Fibroblast of skin of back (primary cell): ENCODE measurements at places on chromosomes 11 and 22.

GRCh38 chr22:37542959-37543358, 17.3 kb upstream of the CDC42EP1 start:
- no peak for DNase-seq

DNA sequence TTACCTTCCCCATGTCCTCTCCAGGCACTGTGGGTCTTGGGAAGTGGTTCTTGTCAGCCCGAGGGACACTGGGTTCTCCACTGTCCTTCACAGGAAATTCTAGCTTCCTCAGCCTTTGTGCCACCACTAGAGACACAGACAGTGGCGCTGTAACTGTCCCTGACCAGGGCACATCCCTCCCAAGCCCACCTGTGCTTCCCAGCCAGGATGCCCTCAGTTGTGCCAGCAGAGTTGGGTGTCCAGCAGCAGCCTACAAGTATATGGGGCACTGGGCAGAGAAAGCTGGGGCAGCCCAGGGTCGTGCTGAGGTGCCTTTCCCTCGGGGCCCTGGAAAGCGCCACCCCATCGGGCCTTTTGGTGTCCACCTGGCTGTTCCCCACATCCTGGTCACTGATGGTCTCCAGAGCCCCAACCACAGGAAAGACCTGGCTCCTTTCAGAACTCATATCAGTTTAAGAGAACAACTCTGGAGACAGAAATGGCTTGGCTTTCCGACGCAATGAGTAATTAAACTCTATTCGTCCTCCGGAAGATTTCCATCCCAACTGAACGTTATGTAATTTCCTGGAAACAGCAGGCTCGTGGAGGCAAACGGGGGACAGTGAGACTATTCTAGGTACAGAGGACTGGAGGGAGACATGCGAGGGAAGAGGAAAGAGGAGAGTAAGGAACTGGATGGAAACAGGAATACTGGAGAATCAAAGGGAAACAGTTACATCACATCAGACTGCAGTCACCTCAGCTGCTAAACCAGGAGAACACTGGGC, 28.6 kb downstream of the PPP2R1B start:
- no peak for DNase-seq

DNA sequence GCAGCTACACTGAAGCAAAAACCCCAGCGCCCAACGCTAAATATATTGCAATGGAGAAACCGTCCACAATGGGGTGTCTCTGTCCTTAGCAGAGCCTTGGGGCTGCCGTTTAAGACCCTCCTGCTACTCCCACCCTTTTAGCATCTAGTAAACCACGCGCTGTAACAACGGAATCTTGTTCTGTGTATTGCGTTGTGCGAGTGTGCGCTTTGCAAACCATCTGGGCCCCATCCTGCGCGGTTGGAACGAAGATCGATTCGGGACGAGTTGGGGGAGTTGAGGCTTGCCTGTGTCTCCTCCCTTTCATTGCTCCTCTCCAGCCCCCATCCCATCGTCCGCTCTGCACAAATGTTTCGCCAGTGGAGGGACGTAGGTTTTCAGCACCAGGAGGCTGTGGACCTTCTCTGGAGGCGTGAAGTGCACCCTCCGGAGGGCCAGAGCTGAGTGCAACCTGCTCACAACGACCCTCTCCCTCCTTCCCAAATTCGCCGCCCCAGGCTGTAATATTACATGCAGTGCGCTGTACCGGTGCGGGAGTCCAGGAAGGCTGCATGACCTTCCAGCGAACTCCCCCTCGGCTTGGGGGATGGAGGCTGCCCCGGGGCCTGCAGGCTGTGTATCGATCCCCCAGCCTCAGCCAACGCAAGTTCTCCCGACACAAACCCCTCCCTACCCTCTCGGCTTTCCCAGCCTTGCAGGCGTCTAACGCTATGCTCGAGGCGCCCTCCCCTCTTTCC, 1.6 kb upstream of the KMT2A start:
- DNase-seq: peak; percentile 41

- DNase-seq: no peak
Observed at GRCh38 chr11:34519595-34520235, 6.1 kb upstream of the ELF5 start.

DNA sequence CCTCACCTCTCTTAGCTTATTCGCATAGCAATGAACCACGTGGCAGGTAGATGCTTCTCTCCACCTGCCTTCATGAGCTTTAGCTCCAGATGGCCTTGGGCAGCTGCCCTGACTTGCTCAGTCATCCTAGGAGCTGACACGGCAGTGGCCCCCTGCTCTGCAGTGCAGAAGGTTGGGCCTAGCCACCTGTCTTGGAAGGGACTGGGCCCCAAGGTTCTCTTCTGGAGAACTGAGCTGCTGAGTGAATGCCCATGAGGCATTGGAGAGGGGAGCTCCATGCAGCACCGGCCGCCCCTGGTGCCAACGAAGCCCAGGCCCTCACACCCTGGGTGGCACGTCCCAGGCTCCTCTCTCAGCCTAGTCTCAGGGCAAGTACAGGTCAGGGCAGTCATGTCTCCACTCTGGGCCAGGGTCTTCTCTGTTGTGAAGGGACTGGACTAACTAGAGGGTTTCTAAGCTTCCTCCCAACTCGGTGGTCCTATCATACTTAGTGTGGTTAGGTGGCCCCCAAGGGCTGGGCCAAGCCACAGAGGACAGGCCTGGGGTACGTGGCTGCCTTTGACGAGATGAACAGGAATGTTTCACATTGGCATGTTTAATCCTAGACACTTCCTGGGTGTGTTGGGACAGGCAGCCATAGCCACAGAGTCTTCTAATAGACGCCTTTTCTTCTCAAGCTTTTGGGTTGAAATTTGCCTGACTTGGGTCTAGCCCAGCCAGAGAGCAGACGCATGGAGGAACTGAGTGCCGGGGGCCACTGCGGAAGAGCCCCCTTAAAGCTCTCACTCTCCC, 47.9 kb downstream of the ALX4 start:
- no peak for DNase-seq

DNA sequence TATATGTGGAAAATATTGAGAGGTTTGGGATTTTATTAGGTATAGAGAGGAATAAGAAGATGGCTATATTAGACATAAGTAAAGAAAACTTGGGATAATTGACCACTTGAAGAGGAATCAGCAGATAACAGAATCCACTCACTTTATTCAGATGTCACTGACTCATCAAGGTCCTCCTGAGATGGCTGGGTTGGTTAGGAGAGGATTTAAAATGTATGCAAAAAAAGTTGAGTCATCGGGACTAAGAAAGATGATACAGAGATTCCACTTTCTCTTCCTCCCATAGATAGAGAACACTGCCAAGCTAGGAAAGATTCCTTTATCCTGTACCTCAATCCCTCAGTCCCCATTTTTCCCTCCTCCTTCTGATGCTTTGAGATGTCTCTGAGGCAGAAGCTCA, at the start of gene OR6A2:
OR6A2 (minus strand) TSS at position 288 of the 400 bp plus-strand sequence. CDS start 3,981 bp downstream, outside the sequence.
- peak; percentile 1 for DNase-seq

DNA sequence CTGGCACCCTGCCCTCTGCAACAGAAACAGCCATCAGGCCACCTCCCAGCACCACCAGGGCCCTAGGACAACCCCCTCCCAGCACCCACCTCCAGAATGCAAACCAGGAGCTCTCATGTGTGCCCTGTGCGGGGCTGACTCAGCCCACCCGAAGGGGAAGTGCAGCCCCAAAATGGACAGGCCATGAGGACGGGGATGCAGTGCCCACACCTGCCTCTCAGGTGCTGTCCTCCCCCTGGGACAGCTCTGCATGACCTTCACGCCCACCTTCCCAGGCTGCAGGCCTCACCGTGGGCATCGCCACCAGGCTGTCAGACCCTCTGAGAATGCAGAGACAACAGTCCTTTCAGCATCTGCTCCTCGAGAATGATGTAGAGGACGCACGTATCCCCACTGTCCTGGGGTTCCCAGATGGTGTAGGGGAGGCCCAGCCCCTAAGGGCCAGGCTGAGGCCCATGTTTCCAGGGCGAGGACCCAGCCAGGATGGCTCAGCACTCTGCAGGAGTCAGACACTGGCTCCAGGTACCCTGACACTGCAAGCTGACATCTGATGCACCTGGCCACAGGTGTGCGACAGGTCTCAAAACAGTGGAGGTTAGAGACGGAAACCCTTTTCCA, 13.5 kb downstream of the MOB2 start:
- DNase-seq: no peak

GRCh38 chr11:120717042-120717441, 205.5 kb downstream of the GRIK4 start:
- DNase-seq: no peak

DNA sequence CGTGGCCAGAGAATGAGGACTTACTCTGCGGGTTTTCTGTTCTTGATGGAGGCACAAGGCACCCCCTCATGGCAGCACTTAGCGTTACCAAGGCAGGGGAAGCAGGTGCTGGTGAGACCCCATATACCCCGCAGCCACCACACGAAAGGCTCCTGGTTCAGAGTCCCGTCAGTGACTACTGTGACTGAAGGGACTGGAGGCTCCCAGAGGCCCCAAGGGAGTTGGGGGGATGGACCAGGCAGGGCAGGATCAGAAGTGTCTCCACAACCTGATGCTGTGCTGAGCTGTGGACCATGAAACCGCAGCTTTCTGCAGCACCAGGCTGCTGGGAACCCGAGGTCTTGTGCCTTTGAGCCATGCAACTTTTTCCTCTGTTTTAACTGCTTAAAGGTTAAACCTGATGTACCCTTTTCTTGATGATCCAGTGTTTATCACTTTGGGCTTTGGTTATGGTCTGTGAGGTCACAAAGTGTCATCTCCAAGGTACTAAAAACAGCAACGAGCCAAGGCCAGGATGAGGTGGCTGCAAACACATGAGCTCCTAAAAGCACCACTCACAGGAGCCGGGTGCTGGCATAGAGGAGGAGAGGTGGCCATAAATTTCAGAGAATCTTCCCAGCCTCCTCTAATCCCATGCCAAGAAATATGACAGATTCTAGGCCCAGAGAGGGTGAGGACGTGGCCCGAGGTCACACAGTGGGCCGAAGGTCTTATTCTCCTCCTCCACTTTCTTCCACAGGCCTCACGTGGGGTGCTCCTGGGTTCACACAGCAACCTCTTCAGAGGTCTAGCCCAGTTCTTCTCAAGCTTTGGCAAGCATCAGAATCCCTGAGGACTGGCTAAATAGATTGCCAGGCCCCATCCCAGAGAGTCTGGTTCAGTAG, 4.2 kb upstream of the LRRC32 start:
- DNase-seq: no peak

DNA sequence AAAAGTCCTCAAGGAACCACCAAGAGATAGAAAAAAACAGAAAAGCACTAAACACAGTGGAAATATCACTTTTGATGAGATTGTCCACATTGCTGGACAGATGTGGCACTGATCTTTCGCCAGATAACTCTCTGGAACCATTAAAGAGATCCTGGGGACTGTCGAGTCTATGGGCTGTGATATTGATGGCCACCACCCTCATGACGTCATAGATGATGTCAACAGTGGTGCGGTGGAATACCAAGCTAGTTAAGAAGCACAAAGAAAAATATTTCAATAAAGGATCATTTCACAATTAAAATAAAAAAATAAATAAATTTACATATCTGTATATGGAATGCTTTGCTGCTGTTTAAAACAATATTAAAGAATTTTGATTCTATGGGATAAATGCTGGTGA, 45.5 kb downstream of the ARL14EP start:
- no peak for DNase-seq
